ENCODE measurements at places on chromosomes 7 and 10.

- DNase-seq = no peak
Measured at GRCh38 chr7:65354263-65354662, 19.4 kb upstream of the ZNF92 start.

GRCh38 chr10:77943121-77943901 is 16.8 kb upstream of the DLG5 start:
- DNase-seq = no peak

DNA sequence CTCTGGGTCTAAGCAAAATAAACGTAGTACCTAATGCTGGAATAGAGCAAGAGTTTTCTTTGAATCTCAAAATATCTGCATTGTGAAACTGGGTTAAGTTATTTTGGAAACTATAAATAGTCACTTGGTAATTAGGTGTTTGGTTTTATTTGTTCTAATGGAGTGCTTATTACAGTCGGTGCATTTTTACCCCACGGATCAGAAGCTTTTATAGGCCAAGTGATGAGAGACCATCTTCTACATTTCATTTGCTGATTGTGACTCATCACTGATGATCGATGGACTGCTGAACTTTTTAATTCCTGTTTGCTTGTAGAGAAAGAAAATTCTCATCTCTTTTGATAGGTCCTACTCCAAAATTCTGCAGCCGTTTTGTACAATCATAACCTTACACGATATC is 28.2 kb downstream of the MGMT start:
- DNase-seq = no peak

GRCh38 chr10:80491251-80492102 is 37.4 kb downstream of the TSPAN14 start:
- no peak for DNase-seq

- no peak for DNase-seq
Measured at GRCh38 chr7:154640266-154640865, 362.6 kb downstream of the PAXIP1 start.

DNA sequence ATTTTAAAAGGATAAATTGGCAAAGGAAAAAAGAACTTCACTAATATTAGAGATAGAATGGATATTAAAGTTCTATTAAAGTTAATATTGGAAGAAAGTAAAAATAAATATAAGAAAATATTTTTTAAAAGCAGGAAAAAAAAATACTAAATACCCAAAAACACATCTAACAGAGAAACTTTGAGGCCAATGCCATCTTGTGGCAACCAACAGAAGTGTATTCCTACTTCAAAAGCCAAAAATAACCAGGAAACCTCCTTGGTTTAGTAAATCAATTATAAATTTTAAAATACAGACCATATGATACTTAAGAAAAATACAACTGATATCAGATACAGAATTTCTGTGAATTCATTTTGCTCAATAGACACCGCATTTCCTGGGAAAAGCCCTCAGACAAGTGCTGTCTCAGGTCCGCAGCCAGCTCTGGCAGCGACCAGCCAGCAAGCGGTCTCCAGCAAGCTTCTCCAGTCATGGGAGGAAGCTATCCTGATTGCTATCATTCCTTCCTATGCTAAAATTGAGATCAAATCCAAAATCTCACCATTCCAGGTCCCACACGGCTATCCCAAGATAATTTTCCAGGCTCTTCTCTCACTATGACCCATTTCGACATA is 65.3 kb downstream of the LMBR1 start:
- no peak for DNase-seq

DNA sequence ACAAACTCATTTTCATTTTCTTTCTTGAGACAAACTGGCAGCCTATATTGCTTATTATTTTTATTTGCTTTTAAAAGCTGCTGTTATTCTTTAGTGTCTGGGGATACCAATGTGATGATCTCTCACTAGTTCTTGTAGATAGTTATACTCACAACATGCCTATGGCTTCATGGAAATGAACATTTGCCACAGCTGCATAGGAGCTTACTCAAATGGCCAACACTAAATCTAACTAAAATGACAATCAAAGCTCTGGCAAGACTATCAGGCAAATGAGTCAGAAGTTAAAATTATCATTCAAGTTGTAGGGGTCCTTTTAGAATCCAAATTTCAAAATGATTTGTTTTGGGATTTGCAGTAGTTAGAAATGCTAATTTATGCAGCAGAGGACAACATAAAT is 225.9 kb downstream of the ANK3 start:
- DNase-seq = no peak

DNA sequence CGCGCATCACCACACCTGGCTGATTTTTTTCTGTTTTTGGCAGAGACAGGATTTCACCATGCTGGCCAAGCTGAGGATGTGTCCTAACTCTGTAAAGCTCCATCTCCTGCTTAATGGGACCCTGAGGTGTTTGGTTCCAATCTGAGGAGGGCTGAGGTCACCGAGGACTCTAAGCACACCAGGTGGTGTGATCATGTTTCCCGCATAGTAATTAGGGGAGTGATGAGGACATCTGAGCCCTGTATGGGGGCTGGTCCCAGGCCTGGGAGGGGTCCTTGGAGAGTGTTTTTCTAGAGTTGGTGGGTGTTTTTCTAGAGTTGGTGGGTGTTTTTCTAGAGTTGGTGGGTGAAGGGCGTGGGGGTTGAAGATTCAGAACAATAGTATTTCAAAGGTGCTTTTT is 3.0 kb upstream of the ABHD11 start:
- no peak for DNase-seq

GRCh38 chr7:7582596-7582995 is 15.9 kb downstream of the MIOS start:
- no peak for DNase-seq

- DNase-seq = no peak
Measured at GRCh38 chr10:64573623-64574325, 1052.6 kb downstream of the REEP3 start.

DNA sequence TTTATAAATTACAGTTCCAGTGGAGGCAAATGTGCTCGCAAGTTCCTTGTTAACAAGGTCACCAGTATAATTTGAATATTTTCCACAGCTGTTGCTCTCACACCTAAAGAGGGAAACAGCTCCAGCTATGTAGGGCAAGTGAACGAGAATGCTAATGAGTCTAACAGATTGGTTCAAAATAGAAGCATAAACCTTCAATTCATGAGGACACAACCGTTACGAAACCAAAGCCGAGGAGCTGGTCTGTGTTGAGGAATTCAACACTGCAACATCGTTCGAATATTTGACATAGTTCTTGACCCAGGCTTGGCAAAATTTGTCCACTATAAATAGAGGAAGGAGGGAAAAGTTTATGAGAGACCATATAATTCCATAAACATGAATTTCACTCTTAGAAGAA is 161.3 kb downstream of the KLF6 start:
- DNase-seq = no peak

DNA sequence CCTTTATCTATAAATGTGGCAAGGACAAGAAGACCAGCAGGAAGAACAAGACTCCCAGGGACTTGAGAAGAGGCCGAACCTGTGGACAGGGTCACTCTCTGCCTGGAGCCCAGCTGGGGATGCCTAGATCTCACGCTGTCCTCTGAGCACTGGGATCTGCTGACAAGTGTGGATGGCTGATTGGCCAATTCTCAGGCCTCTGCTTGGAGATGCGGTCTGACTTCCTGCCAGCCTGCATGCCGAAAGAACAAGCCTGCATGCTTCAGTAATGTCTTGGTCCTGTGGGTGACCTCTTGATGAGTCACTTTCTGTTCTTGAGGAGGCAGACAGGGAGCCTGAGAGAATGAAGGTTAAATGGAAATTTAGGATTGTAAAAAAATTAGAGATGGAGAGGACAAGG is 84.7 kb downstream of the TMEM178B start:
- DNase-seq = peak; percentile 50

GRCh38 chr10:119910689-119911088 is 18.2 kb downstream of the SEC23IP start:
- no peak for DNase-seq

DNA sequence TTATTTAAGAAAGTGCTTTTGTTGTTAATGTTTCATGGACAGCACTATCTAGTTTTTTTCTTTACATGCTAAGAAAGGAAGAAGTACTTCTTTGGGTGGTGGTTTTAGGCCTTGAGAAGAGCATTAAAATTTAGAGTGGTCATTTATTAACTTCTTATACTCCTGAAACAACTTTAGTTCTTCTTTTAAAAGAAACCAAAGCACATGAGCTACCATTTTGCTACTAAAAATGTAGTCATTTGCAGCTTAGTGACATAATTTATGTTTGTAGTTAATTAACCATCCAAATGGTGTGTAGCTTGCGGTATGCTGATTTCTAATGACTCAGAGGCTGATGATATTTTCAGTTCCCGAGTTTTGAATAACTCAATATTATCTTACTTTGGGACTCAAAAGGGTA is 207.5 kb downstream of the BBS9 start:
- DNase-seq = no peak

DNA sequence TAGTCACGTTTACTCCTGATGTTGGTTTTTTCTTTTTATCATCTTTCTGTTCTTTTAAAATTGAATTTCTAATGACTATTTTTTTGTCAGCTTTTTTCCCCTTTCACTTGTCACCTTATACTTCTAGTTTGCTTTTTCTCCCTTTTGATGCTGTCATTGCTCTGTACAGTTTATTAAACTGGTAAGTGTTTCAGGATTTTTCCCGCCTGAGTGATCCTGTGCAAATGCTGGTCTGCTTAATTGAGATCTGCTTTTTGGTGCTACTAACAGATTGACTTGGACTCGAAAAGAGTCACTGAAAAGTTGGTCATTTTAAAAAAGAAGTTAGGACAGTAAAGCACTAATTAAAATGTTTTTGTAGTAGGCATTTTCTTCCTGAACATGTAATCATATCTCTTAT is 95.2 kb downstream of the PHTF2 start:
- DNase-seq = no peak

GRCh38 chr10:71135236-71135635 is 77.1 kb upstream of the UNC5B start:
- no peak for DNase-seq

- DNase-seq = no peak
Measured at GRCh38 chr7:12162415-12163113, 48.5 kb upstream of the TMEM106B start.

DNA sequence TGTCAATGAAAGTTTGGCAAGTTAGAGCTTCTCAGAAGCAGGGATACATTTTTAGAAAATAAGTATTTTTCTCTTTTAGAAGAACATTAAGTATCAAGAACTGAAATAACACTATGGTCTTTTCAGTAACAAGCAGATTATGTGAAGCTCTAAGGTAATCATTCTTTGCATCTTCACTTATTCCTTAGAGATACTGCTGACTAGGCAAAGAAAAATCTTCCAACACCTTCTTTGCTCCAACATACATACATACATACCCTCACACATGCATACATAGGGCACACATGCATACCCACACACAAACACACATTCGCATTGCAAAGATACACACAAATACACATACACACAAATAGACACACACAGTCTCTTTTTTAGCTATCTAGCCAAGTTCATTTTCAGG is 37.8 kb upstream of the CACNB2 start:
- DNase-seq = no peak

DNA sequence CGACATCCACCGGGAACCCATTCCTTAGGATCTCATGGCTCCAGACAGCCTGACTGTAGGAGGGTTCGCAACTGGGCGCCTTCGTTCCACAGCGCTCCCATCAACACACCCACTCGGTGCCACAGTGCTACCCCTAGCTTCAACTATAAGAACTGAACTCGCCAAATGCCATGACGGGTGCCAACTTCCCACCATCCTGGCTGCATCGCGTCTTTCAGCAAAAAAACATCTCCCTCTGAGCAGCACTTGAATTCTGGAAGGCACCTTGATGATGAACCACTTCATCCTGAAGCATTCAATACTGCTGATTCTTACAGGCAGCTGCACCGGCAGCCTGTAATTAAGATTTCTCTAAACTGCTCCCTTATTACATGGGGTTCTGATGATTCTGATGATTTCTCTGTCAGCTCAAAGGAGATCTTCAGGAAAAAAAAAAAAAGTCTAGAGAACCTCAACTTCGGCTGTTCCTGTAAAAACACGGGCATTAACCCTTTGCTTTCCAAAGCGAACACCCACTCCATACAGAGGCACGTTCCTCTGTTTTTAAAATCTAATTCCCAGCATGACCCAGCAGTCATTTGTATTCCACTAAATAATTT is 1.3 kb downstream of the CYTH3 start:
- DNase-seq = peak; percentile 54

DNA sequence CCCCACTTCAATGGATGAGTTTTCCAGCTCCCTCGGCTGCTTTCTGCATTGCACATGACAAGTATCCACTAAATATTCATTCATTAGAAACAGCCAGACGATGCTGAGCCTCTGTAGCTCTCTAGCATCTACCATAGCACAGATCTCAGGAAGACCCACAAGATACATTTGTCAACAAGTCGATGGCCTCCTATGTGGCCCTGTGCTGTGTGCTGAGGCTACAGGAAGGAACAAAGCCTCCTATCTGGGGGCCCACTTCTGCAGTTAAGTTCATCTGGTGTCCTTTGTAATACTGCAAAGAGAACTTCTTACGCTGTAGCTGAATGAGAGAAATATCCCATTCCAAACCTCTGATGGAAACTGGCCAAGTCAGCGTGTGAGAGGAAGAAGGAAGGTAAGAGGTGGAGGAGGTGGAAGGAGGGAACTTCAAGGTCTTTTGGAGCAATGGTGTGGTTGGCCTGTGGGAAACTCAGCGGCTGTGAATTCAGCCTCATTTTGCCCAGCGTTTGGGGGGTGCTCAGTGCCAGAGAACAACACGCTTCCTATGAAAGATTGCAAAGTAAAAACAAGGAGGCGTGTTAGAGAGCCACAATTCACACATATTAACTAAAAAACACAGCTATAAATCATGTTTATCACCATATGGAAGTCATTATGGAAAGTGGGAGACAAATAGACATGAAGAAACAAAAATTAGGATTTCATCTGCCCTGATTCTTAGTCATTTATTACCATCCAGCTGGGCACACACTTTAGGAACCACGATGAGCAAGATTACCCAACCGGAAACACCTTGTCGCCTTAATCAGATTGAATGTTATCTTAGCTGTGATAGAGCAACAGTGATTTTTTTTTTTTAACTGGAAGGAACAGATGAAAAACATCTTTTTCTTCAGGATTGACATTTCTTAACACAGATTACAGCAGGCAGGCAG is 62.2 kb upstream of the USP6NL start:
- DNase-seq = no peak

- no peak for DNase-seq
Measured at GRCh38 chr10:84845628-84846261, 517.4 kb downstream of the CCSER2 start.

DNA sequence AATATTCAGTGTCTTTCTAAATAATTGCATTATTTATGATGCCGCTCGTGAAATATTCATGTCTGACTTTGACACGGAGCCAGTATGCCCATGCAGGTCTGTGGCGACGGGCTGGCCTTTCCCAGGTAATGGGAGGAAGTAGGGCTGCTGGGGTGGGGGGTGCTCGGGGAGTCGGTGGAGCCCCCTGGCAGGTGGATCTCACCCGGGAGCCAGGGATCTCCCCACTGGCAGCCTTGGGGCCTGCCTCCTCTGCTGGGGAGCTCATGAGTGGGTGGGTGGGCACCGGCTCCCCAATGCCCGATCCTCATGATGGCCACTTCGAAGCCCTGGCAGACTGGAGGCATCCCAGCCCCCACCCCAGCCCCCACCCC is 52.8 kb downstream of the PWWP2B start:
- DNase-seq = no peak

GRCh38 chr10:91896212-91896756 is 13.0 kb downstream of the FGFBP3 start:
- no peak for DNase-seq
